ENCODE measurements at places on chromosomes 7 and 10.

DNA sequence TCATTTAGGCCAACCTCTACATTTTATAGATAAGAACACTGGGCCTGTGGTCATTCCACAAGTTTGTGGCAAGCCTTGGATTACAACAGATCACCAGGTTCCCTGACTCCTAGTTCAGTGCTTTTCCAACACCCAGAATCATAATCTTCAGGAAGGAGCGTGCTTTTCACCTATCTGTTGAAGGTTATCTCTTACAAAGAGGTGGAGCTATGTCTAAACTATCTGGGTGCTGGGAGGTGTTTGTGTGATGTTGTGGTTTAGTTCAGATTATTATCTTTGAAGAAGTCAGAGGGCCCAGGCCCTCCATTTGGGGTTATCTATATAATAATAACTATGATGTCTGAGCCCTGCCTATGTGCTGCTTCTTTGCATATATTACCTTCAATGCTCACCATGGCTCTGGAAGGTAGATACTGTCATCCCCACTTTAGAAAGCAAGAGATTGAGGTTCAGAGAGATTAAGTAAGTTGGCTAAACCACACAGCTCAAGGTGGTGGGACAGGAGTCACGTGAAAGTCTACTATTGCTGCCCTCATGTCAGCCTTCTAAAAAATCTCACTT lies 24.0 kb downstream of the IL2RA start:
- DNase-seq, result no peak

DNA sequence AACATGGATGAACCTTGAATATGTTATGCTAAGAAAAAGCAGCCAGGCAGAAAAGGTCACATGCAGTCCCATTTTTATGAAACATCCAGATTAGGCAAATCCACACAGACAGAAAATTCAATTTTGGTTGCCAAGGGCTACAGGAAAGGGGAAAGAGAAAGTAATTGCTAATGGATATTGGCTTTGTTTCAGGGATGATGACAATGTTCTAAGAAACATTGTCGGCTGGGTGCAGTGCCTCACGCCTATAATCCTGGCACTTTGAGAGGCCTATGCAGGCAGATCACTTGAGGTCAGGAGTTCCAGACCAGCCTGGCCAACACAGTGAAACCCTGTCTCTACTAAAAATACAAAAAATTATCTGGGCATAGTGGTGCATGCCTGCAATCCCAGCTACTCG lies 23.0 kb downstream of the ZNF33B start:
- no peak for DNase-seq

GRCh38 chr7:50164559-50165170 lies 71.6 kb upstream of the ZPBP start:
- DNase-seq, result no peak

DNA sequence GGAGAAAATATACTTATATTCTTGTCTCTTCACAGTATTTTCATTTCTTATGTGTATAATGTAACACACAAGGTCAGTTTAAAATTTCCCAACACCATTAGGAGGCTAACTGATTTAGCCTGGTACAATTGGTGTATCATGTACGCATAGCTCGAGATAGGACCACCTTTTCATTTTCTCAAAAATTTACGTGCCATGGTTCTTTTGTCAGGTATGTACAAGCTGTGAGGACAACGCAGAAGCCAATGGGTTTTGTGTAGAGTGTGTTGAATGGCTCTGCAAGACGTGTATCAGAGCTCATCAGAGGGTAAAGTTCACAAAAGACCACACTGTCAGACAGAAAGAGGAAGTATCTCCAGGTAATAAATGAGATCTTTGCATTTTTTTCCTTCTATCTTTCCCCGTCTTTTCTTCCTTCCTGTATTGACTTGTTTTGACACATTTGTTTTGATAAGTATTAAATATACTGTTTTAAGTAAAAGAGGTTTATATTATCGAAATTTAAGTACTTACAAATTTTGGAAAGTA lies 55.0 kb downstream of the TRIM24 start:
- DNase-seq, result no peak

- DNase-seq, result no peak
Measured at GRCh38 chr10:77879710-77880109, 46.8 kb downstream of the DLG5 start.
